ENCODE measurements at places on chromosomes 11 and 22.
A peak's percentile ranks its signal among the peaks of the same experiment; 100 is the strongest.

DNA sequence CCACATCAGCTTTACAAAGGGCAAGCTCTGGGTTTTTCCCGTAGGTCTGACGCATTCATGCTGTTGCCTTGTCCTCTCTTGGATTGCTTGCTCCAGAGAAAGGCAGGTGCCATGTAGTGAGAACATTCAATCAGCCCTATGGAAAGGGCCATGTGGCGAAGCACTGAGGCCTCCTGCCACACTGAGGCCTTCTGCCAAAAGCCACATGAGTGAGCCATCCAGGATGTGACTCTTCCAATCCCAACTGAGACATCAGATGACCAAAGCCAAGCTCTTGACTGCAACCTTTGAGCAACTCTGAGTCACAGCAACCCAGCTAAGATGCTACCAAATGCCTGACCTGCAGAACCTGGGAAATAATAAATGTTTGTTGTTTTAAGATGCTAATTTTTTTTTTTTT is 9.0 kb upstream of the PANX3 start:
- DNase-seq: no peak

- DNase-seq: no peak
These were observed 18.8 kb downstream of the CSNK1E start for GRCh38 chr22:38298312-38299005.

- no peak for DNase-seq
These were observed 13.8 kb upstream of the CCDC81 start for GRCh38 chr11:86360775-86361395.

DNA sequence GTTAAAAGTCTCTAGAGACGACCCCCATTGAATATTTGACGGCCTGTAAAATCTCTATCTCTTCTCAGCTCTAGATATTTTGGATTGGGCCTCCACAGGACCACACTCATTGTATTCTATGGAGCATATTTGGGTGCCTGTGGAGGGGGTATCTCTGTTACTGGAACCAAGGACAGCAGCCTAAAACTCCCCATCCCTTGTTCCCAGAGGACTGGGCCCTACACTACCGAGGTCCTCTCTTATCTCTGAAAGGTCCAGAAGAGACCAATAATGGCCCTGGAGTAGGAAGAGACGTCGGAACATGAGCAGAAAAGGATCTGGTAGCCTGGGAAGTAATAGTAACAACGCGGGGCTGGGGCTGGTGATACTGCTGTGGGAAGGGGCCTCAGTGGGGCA is 542 bp downstream of the HPS4 start:
- no peak for DNase-seq

DNA sequence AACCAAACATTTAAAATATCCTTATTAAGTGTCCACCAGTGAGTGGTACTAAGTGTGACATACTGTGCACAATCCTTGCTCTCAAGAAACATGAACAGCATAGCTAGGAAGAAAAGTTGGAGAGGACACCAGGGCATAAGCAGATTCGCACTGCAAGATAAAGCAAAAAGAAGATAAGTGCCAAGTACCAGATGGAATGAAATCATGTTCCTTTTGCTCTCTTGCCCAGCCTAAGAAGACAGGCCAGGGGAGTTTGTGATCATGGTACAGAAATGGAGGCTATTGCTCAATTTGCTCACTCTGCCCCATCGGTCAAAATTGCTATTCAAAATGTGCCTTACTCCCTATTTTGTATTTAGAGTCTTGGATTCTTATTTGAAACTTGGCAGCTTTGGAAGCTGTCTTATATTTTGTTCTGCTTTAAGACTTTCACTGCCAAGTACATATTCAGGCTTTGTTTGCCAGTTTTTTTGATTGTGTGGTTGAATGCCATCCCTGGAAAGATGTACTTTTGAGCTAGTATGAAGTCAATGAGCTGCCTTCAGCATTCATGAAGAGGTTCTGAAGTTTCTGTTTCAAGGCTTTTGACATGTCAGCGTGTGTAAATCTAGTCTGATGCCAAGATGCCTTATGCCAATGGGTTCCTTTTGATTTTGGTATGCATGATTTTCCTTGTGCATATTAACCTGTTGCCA is 90.3 kb downstream of the PAX6 start:
- DNase-seq: no peak

DNA sequence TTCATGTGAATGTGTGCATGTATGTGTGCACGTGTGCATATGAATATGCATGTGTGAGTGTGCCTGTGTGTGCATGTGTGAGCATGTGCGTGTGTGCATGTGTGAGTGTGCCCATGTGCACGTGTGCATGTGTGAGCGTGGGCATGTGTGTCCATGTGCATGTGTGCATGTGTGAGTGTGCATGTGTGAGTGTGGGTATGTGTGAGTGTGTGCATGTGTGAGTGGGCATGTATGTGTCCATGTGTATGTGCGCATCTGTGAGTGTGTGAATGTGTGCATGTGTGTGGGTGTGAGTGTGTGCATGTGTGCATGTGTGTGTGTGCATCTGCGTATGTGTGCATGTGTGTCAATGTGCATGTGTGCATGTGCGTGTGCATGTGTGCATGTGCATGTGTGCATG is 94.7 kb downstream of the ST3GAL4 start:
- DNase-seq: no peak

- DNase-seq: no peak
These were observed 76.9 kb downstream of the KCNJ1 start for GRCh38 chr11:128790196-128790595.

- no peak for DNase-seq
These were observed 141.1 kb downstream of the C11orf91 start for GRCh38 chr11:33559567-33559966.

DNA sequence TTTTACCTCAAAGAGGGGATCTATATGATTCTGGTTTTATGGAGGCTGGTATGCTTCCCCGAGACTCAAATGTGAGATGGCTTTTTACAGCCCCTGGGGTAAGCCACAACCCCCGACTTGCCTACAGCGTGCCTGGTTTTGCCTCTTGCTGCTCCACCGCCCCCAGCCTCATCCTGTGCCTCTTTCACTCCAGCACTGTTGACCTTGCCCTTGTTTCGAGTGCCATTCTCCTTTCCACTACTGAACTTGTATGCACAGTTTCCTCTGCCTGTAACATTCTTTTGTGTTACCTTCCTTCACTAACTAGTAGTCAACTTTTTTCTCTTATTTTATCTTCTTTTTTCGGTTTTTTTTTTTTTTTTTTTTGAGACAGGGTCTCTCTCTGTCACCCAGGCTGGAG is 219.0 kb upstream of the ZBED5 start:
- DNase-seq: no peak

DNA sequence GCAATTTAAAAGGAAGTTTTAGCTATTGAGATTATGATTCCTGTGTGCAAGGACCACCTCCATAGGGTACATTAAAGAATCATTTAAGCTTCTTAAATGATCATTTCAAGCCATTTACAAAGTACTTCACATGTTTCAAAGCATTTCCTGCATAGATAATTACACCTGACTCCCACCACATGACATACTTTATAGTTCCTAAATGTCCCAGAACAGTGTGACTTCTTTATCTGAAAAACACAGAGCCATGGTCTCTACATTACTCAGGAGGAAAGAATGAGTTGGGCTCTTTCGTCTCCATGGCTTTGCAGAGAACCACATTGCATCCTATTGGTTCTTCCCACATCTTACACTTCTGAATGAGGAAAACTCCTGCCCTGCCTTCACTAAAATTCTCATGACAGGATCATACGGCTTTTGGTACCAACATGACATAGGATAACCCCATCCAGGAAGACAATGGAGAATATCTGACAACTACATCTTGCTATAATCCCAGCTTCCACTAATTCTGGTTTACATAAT is 88.6 kb downstream of the ETS1 start:
- DNase-seq: no peak

DNA sequence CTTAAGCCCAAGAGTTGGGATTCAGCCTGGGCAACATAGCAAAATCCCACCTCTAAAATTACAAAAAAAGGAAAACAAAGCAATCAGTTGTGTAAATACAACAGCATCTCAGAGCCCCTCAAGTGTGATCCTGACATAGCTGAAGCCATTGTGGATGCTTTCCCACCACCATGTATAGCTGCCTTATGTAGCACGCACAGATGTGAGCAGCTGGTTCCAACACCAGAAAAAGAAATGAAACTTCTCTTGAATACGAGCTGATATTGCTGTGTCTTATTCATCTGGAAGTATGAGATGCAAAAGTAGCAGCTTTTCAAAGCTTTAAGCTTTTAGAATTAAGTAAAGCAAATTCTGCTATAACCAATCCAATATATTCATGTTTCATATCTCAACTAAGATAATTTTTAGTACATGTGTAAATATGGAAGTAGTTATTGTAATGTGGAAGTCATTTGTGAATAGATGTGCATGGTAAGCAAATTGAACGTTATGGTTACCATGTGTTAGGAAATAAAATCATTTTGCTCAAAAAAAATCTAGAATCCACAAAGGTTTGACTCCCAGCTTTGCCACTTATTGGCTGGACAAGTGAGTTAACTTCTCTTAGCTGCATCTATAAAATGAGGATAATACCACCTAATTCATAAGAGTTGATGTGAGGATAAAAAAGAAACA is 63.2 kb downstream of the SGSM3 start:
- DNase-seq: no peak

DNA sequence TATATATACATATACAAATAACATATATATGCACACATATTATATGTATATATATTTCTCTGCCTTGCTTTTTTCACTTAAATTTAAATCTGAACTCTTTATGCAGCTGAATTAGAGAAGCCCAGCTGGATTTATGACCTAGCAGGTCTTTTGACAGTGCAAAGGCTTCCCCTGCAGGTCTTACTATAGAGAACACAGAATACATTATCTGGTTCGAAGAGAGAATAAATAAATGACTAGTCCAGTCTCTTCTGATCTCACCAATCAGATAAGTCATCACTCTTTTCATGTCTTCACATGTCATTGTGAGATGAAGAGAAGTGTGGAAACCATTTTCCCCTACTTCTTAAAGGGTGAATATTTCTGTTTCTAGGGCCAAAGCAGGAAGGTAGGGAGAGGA is 58.2 kb downstream of the OR10A6 start:
- no peak for DNase-seq

GRCh38 chr11:85346484-85346883 is 280.7 kb downstream of the DLG2 start:
- no peak for DNase-seq

DNA sequence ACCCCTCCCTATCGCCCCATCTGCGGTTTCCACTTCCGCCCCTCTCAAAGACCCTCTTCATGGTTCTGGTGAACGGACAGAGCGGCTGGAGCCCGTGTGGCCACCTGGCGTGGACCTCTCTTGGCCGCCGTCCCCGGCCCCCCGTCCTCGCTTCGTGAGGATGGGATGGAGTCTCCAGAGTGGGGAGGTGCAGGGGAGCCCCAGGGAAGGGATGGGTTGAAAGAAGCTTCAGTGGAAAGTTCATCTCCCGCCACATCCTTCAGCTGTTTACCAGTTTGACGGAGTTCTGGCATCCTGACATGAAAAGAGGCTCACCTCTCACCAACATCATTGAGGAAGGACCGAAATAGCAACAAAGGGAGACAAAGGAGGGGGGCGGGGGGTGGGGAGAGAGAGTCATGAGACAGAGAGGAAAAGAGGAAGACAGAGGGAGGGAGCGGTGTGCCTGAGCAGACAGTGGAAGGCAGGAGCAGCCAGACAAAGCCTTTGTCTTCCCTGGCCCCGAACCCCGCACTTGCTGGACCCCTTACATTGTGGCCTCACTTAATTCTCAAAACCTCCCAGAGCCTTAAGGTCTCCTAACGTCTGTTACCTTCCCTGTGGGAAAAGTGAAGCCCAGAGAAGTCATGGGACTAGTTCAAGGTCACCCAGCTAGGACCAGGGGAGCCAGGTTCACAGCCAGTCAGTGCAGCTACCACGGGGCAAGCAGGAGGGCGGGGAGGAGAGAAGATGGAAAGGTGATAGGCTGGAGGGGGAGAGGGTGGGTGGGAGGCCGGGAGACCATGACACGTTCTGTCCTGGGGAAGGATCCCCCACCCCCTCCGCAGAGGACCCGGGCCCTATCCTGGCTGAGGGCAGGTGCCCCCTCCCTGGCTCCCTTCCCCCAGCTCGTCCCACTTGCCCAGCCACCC is 54.9 kb downstream of the CD6 start:
- peak; percentile 42 for DNase-seq

DNA sequence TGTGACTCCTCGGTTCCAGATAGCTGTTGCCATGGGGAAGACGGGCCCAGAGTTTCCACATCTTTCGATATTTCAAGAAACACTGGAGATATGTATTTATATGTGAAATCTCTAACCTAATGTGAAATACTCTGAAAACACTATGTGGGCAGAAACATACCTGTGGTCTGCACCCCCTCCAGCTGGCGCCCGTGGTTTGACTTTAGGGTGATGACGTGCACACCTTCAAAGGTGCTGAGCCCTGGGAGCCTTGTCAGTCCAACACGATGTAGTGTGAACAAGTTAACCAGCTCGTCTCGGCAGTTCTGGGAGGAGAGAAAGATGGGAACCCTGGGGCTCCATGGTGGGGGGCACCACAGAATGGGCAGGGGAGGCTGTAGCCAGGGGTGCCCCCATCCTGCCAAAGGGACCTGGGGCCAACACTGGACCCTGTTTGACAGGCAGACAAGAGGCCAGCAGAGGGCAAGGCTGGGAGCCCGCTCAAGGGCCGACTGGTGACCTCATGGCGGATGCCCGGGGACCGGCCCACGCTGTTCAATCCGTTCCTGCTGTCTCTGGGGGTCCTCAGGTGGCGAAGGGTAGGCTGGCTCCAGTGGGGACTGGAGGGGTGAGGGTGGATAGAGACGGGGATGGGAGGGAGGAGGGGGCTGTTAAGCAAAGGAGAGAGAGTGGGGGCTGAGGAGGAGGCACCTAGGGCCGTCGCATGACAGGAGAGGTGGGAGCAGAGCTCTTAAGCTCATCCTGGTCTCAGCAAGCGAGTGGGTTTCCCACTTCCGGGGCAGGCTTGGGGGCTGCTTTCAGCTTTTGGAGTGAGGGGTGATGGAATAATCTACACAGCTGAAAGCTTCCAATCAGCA is 43.8 kb downstream of the TRIOBP start:
- no peak for DNase-seq

GRCh38 chr22:36724836-36725235 is 21.3 kb upstream of the CACNG2 start:
- DNase-seq: no peak

GRCh38 chr22:32307055-32307454 is 50.6 kb upstream of the RFPL3 start:
- DNase-seq: no peak

GRCh38 chr11:71580057-71581003 is 2.3 kb downstream of the KRTAP5-11 start:
- no peak for DNase-seq

DNA sequence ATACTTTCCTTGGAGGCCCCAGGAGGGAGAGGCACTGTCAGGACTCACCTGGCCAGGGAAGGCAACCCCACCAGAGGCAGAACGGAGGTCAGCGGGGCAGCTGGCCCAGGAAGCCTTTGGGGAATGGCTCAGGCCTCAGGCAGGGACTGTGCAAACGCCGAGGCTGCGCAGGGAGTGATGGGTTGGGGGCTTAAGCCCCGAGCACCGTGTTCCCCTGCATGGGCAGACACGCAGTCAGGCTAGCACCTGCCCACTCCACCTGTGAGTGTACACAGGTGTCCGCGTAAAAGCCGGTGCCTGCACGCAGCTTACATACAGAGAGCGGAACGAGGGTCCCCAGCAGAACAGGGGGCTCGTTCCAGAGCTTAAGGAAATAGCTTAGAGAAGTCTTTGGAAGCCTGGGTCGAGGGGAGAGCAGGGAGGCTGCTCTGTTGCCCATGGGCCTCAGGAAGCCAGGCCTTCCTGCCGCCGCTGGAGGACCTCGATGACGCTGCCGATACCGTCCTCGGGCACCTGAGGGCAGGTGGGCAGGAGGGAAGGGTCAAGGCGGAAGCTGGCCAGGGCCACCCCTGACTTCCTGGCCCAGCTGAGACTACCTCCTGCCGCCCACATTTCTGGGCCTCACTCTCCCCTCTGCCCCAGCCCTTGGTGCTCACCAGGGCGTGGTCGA is 4.0 kb downstream of the CASTOR1 start:
- DNase-seq: no peak
